Thyroid gland (tissue), 4 donors: ENCODE measurements at places on chromosomes 3 and 15. TPM values are rescaled to one million over a fixed set of nuclear protein-coding genes. Genes with fewer than 3 reads are reported as not detected.
A peak's percentile ranks its signal among the peaks of the same experiment; 100 is the strongest.

DNA sequence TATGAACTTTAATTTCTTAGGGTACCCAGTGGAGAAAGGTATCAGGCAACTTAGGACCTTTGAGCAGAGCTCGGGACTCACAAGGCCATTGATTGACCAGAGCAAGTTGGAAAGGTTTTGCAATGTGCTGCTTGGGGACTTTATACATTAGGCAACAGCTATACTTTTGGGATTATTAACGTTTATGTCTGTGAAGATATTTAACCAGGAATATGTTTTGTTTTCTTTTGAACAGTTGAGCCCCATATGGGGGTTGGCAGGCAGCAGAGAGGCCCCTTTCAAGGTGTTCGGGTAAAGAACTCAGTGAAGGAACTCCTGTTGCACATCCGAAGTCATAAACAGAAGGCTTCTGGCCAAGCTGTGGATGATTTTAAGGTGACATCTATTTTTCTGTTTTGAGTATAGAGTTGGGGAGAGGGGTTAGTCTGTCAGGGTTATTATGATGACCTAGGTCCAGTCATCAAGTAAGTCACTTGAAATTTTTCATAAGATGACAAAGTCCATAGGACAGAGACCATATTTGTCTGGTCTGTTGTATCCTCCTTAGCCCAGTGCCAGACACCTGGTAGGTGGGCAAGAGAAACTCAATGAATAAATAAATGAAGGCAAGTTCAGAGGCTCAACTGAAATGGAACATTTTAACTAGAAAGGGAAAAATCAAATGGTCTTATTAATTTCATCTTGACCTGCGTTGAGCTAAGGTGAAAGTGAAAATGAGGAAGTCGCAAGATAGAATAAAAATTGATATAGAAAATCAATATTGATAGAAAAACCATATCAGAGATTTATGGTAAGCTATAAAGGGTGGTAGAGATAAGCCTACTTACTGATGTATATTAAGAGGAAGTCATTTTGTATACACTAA, 2.8 kb downstream of the NFKBIZ start:
- DNase-seq, result no peak

- DNase-seq, result no peak
Observed at GRCh38 chr3:9420850-9421549, 23.6 kb downstream of the SETD5 start.

DNA sequence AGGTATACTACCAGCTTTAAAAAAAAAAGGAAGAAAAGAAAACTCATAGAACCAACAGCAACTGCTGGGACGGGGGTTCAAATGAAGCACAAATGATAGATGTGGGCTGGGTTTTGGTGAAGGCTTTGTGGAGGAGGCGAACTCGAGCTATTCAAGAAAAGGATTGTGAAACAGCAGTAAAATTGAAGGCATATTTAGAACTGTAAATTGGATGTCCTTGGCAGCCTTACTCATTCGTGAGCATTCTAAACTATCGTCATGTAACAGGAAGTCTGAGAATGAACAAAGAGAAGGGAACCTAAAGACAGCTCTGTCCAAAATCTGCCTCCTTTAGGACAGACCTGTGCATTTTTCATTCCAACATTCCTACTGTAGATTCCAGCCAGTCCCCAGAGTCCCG, 97.8 kb downstream of the LARS2 start:
- DNase-seq, result no peak

- peak; percentile 87 for DNase-seq
Observed at GRCh38 chr3:16174389-16174788, at the start of gene GALNT15. Gene GALNT15 (plus strand): TSS chr3:16174680. CDS start chr3:16175152, 472 bp downstream.

- DNase-seq, result peak; percentile 55
Observed at GRCh38 chr3:120449701-120450599, 842 bp downstream of the FSTL1 start.

DNA sequence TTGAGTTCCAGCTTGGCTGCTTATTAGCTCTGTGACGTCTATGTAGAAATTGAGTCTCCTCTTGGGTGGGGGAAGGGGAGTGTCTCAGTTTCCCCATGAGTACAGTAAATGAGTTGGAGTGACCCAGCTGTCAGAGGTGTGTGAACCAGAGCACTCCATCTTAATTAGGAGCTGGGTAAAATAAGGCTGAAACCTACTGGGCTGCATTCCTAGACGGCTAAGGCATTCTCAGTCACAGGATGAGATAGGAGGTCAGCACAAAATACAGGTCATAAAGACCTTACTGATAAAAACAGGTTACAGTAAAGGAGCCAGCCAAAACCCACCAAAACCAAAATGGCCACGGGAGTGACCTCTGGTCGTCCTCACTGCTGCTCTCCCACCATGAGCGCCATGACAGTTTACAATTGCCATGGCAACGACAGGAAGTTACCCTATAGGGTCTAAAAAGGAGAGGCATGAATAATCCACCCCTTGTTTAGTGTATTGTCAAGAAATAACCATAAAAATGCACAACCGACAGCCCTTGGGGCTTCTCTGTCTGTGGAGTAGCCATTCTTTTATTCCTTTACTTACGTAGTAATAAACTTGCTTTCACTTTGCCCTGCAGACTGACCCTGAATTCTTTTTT, 222.4 kb downstream of the CACNA2D3 start:
- DNase-seq, result no peak

GRCh38 chr3:125967156-125967555, 1.8 kb upstream of the ROPN1B start:
- DNase-seq, result no peak

GRCh38 chr15:33729653-33730052, 238.6 kb upstream of the CHRM5 start:
- DNase-seq, result peak; percentile 17

GRCh38 chr3:23650371-23651140, 155.2 kb upstream of the UBE2E1 start:
- DNase-seq, result peak; percentile 62

DNA sequence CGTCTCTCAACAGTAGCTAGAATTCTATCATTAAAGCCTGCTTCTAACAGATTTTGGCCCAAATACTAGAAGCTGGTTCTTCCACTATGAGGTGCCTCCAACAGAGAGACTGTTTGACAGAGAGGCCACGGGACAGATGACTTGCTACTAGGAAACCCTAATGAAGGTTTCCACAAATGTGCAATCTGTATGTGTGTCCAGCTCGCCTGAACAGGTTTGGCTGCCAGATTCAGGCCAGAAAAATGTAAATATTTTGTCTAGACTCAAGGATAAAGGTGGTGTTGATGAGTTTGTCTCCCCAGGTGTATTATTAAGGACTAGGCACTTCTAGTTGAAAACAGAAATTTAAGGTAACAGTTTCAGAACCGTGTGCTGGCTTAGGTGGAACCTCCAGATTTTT, 91.6 kb upstream of the TRIM42 start:
- no peak for DNase-seq

GRCh38 chr3:63739474-63739873, 79.6 kb upstream of the C3orf49 start:
- DNase-seq, result no peak

DNA sequence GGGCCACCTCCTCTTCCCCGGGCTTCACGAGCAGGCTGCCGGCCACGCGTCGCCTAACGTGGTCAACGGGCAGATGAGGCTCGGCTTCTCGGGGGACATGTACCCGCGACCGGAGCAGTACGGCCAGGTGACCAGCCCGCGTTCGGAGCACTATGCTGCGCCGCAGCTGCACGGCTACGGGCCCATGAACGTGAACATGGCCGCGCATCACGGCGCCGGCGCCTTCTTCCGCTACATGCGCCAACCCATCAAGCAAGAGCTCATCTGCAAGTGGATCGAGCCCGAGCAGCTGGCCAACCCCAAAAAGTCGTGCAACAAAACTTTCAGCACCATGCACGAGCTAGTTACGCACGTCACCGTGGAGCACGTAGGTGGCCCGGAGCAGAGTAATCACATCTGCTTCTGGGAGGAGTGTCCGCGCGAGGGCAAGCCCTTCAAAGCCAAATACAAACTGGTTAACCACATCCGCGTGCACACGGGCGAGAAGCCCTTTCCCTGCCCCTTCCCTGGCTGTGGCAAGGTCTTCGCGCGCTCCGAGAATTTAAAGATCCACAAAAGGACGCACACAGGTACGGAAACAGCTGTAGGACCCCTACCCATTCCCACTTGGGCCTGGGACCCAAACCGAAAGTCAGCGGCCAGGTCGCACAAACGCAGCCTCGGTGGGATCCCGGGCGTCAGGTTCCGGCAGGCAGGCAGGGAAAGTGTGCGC, 1.5 kb downstream of the ZIC1 start:
- DNase-seq, result no peak

DNA sequence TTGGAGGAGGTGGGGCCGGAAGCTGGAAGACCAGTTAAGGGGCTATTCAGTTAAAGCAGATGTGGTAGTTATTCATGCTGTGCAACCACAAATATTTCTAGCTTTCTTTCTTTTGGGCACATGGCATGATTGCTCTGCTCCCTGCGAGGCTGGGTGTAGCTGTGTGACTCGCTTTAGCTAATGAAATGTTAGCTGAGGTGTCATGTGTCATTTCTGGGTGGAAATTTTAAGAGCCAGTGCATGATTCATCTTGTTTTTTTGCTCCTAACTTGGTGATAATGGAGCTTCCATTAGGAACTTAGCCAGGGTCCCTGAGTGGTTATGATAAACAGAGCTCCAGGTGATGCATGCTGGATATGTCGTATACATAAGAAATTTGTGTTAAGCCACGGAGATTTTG, 300.6 kb downstream of the SATB1 start:
- no peak for DNase-seq

DNA sequence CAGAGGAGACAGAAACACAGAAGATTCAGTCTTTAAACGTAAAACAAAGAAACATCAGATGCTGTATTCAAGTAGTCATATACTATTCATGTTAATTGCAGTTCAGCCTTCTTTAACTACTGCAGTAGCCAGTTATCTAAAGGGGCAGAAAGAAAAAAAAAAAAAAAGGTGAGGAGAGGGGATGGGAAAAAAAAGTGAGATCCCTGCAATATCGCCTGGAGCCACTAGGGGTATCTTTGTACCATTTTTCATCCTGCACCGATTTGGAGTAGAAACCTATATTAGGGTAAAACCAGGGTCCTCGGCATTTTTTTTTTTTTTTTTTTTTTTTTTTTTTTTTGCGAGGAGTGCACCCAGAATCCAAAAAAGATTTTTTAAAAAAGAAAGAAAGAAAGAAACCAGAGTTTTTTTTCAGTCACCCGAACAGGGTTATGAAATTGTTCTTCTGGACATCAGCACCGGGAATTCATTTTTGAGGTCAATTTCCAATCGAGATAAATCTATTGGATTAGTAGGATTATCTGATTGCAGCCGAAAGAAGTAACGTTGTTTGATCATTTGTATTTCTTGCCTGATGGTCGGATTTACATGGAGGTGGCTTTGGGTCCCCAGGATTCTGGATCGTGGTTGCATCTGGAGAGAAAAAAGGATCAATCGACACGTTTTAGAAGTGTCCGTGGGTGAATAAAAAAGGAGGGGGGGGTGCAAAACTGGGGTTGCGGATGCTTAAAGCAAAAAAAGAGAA, 186.7 kb downstream of the NLGN1 start:
- peak; percentile 23 for DNase-seq

DNA sequence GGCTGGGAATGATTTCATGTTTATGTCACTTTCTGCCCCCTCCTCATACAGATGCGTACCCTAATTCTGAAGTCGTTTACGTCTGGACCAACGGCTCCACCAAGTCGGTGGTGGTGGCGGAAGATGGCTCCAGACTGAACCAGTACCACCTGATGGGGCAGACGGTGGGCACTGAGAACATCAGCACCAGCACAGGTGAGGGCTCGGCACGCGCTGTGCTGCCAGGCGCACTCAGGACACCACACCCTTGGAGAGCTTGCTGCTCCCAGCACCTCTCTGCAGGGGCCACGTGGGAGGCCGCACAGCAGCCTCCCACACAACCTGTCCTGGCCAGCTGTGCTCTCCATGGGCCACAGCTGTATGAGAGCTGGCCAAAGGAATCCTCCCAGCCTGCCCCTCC, 33.8 kb upstream of the GABRG3 start:
- DNase-seq, result no peak

GRCh38 chr3:146308682-146309081, 57.8 kb upstream of the PLSCR4 start:
- no peak for DNase-seq

GRCh38 chr3:101278727-101279126, 41.6 kb downstream of the IMPG2 start:
- no peak for DNase-seq

DNA sequence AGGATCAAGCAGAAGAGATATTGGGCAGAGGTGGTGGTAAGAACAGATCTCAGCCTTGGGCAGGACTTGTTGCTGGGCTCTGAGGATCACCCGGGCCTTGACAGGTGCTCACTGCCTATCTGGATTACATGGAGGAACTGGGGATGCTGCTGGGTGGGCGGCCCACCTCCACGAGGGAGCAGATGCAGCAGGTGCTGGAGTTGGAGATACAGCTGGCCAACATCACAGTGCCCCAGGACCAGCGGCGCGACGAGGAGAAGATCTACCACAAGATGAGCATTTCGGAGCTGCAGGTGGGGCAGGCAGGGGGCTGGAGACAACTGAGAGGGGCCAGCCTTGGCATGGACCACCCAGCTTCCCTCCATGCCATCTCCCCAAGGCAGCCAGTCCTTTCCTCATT, 7.9 kb downstream of the ECE2 start:
- DNase-seq, result no peak

DNA sequence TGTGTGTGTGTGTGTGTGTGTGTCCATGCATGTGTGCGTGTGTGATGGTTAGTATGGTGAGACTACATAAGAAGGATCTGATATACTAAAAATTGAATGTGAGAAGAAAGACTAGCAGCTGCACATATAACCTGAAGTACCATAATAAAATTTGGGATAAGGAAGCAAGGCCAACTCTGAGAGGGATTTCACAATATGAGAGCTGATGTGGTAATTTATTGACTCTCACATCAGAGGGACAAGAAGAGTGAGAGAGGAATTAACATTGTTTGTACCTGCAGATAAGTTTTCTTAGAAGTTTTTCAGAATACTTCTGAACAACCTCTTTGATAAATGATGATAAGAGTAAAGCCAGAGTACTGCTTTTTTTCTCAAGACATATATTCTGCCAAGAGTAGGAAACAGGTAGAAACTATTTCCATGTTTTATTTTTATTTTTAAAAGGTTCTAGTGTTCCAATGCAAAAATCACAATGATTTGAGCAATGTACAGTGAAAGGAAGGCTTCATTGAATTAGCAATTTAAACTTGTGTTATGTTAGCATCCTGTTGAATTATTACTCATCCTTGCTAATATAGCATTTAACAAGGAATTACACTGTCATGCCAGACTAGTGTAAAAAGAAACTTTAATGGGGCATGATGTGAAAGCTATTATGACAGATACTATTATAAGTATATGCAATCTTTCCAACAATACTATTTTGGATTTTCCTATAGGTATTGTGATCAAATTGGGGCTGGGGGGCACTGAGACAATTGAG, 415.5 kb upstream of the ARPP21 start:
- DNase-seq, result no peak

The PDZRN3 gene
- total RNA-seq, result 6.6 TPM

The ACKR4 gene
- 2.1 TPM for total RNA-seq

The TMEM212 gene
- total RNA-seq, result not detected

The TIPIN gene
- total RNA-seq, result 6.2 TPM

The TRIM42 gene
- total RNA-seq, result 0.13 TPM

The KCNMB3 gene
- total RNA-seq, result 4.5 TPM

The EFCAB12 gene
- total RNA-seq, result 0.71 TPM

The PAQR5 gene
- 0.24 TPM for total RNA-seq

The TRANK1 gene
- total RNA-seq, result 12.3 TPM

The POLR2M gene
- 75.6 TPM for total RNA-seq

The COL6A5 gene
- total RNA-seq, result not detected

The CP gene
- total RNA-seq, result 111 TPM
